ENCODE measurements at places on chromosomes 4 and X.
A peak's percentile ranks its signal among the peaks of the same experiment; 100 is the strongest.

- no peak for DNase-seq
Measured at GRCh38 chrX:40145923-40146261, 48.1 kb upstream of the BCOR start.

GRCh38 chrX:35696760-35697234 lies 101.3 kb upstream of the MAGEB16 start:
- DNase-seq: no peak

GRCh38 chr4:138788857-138789256 lies 226.7 kb upstream of the NOCT start:
- DNase-seq: no peak

- no peak for DNase-seq
Measured at GRCh38 chr4:48905363-48906015, 1.1 kb downstream of the OCIAD2 start.

DNA sequence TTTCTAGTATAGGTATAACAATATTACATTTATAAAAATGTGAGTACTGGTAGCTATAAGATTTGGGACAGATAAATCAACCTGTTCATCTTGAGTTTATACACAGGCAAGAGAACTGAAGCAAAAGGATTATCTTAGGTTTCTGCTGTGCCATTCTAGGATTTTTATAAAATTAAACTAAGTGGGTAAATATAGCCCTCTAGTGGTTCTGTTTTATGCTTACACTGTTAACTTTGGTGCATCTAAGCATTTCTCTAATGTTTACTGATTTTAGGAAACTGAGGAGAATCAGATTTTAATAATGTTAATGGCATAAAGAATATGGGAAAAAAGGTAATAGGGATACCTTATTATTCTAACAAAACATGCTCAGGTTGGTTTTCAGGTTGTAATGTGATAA lies 1.1 kb upstream of the RRH start:
- no peak for DNase-seq

- DNase-seq: no peak
Measured at GRCh38 chrX:67636532-67636931, 92.7 kb downstream of the AR start.

DNA sequence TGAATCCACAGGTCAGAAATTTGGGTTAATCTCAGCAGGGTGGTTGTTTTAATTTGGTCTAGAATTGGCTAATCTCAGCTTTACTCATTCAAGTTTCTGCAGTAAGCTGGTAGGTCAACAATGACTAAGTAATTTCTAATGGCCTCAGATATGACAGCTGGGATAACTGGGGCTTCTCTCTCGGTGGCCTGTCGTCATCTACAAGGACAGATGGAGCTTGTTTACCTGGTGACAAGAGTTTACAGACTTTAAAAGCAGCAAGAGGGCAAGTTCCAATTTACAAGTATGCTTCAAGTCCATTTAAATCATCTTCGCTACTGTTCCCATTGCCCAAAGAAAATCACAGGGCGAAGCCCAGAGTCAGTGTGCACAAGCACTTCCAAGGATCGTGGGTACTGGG lies 453.9 kb downstream of the PDHA2 start:
- DNase-seq: no peak

GRCh38 chr4:24364852-24365251 lies 219.5 kb downstream of the DHX15 start:
- no peak for DNase-seq

- no peak for DNase-seq
Measured at GRCh38 chr4:3684546-3684945, 81.6 kb upstream of the ADRA2C start.

DNA sequence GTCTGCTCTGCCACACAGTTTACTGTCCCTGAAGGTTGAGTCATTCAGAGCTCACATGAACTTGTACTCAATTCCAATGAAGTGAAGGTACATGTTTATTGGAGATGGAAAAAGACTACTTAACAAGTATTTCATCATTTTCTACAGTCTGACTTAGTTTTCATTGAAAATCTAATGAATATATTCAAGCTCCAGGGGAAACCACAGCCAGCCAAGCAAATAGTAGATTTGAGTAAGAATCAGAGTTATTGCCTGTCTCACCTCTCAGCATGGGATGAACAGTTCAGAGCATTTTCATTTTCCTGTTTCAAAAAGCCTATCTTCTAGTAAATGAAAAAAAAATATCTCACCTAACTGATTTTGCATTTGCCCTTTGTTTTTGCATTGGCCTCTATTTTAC lies 1249.4 kb upstream of the DIAPH2 start:
- DNase-seq: no peak

DNA sequence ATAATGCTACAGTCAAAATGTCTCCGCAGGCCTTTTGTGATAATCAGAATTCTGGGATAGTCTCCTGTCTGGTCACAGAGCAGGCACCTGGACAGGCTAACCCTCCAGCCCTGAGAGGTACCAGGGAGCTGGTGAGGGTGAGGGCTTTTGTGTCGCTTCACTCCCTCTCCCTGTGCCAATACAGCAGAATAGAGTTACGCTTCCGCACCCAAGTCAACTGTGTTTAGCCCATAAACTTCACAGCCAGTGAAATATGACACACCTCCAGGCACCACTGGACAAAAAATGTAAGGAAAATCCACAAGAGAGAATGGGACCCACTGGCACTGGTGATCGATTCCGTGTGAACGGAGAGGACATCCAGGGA lies 1.3 kb downstream of the GAK start:
- DNase-seq: no peak

DNA sequence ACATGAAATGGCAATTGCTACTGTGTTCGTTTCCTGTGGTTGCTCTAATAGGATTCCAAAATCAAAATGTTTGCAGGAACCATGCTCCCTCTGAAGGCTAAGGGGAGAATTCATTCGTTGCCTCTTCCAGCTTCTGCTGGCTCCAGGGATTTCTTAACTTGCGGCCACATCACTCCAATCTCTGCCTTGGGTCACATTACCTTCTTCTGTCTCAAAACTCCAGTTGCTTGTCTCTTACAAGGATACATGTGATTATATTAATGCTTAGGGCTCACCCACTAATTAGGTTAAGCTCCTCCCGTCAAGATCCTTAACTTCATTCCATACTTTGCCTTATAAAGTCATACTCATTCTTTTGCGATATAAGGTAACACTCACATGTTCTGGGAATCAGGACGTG lies 208.4 kb downstream of the RBM46 start:
- no peak for DNase-seq

GRCh38 chr4:118988635-118988972 lies 100.0 kb downstream of the SYNPO2 start:
- DNase-seq: no peak

GRCh38 chrX:11419102-11419501 lies 125.9 kb downstream of the AMELX start:
- DNase-seq: no peak

GRCh38 chr4:98887145-98887544 lies 41.8 kb downstream of the EIF4E start:
- no peak for DNase-seq

DNA sequence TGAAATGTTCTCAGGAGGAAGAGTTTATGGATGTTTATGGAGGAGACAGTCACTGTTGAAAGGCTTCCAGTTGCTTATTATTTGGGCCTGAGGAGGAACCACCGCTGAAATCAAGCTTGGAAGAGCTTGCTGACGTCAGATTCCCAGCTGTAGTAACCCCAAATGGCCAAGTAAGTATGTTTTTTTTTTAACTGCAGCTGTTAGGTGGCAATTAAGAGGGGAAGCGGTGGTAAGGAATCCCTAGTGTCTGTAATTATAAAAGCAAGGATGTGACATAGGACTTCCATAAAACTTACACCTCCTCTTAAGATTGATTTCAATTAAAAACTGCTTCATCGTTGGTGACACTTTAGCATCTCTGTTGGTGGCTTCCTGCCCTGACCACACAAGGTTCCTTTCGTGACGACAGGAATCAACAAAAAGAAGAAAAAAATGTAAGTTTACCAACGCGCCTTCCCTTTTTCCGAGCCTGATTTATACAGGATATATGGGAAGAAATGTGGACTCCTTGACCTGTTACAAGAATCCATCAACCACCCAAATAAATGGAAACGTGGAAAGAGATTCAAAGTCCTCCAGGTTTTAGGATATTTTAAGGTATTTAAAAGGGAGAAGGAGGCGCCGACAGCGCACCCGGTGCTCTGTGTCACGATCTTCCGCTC lies 884 bp downstream of the RELL1 start:
- DNase-seq: no peak

DNA sequence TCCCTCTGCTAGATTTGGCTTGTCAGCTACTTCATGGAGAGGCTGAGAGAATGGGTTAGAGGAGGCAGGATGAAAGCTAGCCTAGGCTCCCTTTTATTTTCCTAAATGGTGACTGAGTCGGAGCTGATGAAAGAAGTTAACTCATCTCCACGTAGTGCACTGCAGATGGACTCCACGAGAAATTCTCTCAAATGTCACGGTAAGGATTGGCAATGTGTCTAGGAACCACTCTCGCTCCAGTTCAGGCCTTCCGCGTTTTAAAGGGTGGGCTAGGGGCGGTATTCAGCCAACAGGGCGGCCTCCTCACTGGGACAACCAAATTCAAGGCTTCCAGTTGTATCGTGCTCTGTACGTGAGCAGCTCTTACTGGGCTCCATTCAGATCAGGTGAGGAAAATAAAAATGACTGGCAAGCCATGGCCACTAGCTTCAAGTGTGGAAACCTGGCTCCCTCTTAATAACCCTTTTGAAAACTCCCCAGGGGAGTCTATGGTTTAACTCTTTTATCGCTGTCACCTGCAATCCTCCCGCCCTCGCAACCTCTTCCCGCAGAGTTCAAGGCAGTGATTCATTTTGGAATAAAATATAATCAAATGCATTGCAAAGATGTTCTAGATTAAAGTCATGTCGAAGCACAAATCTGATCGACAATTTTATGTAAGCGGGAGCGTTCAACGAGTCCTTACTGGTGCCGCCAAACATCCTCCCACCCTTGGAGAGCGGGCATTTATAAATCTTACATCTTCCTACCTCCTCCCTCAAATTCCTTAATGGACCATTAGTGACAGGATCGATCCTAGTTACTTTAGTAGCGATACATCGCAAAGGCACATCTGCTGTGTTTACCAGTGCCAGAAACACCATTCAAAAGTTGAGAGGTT lies 1.2 kb downstream of the SPOCK3 start:
- DNase-seq: no peak

- DNase-seq: no peak
Measured at GRCh38 chr4:35950442-35950841, 293.9 kb downstream of the ARAP2 start.

- DNase-seq: no peak
Measured at GRCh38 chrX:1601768-1602085, 10.3 kb downstream of the AKAP17A start.

- DNase-seq: peak; percentile 26
Measured at GRCh38 chr4:102687373-102687981, 73.3 kb downstream of the MANBA start.

- DNase-seq: no peak
Measured at GRCh38 chrX:102832661-102833060, 104.4 kb upstream of the RAB40AL start.

DNA sequence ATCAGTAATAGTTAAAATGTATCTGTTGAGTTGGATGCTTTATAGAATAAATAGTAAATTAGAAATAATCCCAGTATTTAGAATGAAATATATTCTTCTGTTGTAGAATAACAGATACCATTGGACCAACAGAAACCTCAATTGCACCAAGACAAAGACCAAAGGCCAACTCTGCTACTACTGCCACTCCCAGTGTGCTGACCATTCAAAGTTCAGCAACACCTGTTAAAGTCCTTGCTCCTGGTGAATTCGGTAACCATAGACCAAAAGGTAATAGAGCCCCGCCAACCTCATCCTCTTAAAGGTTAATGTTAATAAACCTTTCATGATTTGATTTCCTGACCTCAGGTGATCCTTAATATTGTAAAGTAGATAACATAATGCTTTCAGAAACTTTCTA lies 73.8 kb downstream of the PAQR3 start:
- no peak for DNase-seq

DNA sequence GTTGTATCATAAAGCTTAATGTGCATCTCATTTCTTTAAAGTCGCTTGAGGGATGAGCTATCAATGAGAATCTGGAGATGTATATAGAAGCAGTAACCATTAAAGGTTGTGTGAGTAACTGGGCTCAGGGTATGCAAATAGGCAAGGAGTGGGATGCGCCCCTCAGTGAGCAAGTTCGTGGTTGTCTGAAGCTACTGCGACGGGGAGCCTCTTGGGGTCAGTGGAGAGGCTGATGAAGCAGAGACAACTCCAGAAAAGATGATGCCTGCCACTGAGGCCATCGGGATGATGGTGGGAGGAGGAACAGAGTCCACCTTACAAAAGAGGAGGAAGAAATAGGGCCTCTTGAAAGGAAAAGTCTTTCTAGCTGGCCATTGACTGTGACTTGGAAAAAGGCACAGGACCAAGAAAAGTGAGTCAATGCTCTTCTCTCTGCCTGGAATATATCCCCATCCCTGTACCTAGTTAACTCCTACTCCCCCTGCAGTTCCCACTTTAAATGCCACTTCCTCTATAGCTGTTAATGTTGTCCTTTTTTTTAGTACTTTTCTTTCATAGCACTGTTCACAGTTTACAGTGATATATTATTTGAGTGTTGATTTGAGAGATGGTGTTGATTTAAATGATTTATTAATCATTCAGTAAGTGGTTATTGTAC lies 51.4 kb upstream of the LSM6 start:
- DNase-seq: no peak

DNA sequence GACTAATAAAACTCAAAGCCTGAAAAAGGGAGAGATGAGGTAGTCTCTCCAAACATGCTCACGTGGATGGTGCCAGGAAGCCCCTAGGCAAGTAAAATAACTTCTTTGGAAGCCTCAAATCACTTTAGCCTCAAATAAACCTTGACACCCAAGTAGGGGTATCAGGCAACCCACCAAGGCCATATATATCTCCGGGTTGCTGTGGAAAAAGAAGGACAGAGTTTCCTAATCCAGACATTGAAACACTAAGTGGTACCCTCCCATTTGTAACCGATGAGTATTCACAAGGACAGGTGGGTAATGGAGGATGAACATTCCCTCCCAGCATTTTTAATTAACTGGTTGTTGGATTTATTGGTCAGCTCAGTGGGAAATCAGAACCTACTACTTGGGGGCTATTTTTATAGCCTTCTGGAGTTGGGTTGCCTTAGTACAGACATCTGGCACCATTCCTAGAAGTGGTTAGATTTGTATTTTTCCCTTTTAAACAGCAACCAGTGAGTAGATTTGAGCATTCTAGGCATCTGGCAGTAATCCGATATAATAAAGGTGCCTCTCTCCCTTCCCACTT lies 87.7 kb downstream of the GPC3 start:
- no peak for DNase-seq

DNA sequence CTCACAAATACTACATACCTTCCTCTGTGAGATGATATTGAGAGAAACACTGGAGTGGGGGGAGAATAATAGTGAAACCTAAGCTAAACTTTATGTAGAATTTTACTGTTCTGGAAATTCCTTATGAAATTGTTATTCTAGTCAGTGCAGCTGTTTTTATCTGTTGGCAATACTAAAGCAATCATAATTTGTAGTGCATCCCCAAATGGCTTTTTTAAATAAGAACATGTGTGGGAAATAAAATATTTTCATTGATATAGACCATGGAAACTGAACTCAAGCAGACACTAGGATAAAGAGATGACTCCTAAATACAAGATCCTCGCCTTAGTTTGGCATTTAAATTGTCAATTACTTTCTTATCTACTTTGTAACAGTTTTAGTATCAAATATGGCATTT lies 51.1 kb downstream of the SEC24D start:
- DNase-seq: no peak

GRCh38 chr4:89957046-89957926 lies 62.6 kb downstream of the MMRN1 start:
- DNase-seq: no peak

- no peak for DNase-seq
Measured at GRCh38 chrX:53458082-53458481, 23.9 kb upstream of the HSD17B10 start.
